Lower lobe of right lung (tissue), 2 donors: ENCODE measurements at places on chromosomes 5 and 9. TPM values are rescaled to one million over a fixed set of nuclear protein-coding genes. Genes with fewer than 3 reads are reported as not detected.

OLFM1 gene
- total RNA-seq, result 24.1 TPM

PCDHGA11 gene
- 3.2 TPM for total RNA-seq

GPRIN1 gene
- total RNA-seq, result 1.4 TPM

CTXN3 gene
- not detected for total RNA-seq

PTPN3 gene
- 13.4 TPM for total RNA-seq

GABRA6 gene
- not detected for total RNA-seq

CTNND2 gene
- total RNA-seq, result 6.0 TPM

GFI1B gene
- 1.1 TPM for total RNA-seq

PHYHD1 gene
- 39.8 TPM for total RNA-seq
